Stimulated activated CD4-positive, alpha-beta T cell treated with anti-CD3 and anti-CD28 coated beads, Interleukin-1b, Interleukin-23, amount 100 ng/mL, for 1 hour (primary cell): ENCODE measurements at places on chromosomes 11 and 22.

- no peak for DNase-seq
These were observed 8.4 kb downstream of the SLC25A45 start for GRCh38 chr11:65373839-65374580.

DNA sequence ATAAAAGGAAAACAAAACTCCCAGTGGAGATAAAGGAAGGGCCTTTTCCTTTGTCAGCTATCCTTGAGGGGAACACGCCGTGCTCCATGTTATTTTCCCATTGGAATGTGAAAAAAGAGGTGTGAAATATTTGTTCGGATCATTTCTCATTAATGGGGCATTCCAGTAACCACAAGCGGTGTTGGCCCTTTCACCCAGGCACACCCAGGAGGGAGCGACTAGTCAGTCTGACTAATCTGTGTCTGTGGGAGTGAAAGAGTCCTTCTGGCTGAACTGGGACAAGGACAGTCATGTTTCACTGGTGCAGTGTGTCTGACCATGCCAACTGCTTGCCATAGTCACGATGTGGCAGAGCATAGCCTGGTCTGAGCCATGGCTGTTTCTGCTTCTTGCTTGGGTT lies 13.0 kb upstream of the MYEOV start:
- no peak for DNase-seq

DNA sequence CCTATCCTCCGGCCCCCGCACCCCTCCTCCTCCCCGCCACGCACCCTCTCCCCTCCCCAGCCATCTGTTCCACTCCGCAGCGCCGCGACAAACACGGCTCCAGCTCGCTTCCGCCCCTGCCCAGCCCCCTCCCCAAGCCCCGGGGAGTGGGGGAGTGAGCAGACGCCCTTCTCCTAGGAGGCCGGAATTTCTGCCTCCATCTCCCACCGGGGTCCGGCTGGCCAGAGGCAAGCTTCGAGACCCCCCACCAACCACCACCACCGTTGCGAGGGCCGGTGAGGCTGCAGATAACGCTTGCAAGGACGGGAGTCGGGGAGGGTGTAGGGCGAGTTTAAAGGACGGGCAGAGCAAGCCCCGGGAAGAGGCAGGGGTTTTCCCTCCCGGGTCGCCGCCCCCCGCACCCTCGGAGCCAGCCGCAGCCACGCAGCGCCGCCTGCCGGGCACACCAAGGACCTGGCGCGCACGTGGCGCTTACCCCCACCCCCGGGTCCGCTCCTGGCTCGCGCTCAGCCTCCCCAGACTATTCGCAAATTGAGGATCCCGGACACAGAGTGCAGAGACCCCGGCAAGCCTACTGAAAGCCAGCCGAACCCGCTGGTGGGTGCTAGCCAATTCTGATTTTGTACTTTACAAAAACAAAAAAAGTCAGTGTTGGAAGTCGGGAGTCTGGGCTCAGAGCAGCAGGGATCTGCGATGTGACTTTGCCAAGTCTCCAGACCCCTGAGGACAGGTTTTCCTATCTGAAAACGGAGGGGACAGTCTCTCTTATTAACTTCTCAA lies 22.6 kb downstream of the RTN4RL2 start:
- DNase-seq = peak; percentile 64

DNA sequence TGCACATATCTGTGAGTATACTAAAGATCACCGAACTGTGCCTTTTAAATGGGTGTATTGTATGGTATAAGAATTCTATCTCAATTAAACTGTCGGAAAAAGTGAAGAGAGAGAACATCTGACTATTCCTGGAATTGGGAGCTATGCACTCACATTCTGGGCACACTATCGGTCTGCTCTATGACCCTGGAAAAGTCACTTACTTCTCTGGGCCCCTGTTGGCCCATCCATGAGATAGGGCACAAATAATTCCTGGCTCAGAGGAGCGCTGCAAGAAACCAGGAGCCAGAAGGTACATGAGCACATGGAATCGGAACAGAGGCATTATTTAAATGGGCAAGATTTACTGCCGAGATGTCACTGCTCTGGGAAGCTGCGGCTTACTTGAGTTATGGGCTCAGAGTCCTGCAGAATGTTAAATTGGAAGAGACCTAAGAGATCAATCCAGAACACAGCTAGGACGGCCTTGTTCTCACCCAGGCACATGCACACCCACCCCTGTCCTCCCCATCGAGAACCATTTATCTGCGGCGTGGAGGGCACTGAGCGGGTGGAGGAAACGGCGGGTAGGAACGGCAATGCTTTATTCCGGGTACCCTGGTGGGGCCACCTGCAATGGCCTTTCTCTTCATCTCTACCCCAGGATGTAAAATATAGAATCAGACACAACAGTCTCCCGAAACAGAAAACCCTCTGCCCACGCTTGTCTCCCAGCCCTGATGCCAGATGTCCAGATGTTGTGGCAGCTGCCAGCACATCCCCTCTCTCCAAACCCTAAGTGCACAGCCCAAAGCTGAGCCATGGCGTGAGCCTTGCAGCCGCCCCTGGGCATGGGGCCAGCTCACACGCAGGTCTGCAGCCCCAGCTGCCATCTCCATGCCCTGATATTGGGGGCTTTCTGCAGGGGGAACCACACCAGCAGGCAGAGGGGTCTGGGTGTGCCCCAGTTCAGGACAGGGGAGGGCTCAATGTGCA lies 142.4 kb downstream of the DSCAML1 start:
- no peak for DNase-seq

- DNase-seq = no peak
These were observed 32.1 kb downstream of the APOL1 start for GRCh38 chr22:36285017-36285416.

- no peak for DNase-seq
These were observed 10.2 kb downstream of the PCNX3 start for GRCh38 chr11:65625628-65626342.

- DNase-seq = no peak
These were observed 42.1 kb upstream of the APLNR start for GRCh38 chr11:57279116-57279515.

GRCh38 chr11:90229791-90230190 lies 6.9 kb upstream of the CHORDC1 start:
- DNase-seq = no peak

DNA sequence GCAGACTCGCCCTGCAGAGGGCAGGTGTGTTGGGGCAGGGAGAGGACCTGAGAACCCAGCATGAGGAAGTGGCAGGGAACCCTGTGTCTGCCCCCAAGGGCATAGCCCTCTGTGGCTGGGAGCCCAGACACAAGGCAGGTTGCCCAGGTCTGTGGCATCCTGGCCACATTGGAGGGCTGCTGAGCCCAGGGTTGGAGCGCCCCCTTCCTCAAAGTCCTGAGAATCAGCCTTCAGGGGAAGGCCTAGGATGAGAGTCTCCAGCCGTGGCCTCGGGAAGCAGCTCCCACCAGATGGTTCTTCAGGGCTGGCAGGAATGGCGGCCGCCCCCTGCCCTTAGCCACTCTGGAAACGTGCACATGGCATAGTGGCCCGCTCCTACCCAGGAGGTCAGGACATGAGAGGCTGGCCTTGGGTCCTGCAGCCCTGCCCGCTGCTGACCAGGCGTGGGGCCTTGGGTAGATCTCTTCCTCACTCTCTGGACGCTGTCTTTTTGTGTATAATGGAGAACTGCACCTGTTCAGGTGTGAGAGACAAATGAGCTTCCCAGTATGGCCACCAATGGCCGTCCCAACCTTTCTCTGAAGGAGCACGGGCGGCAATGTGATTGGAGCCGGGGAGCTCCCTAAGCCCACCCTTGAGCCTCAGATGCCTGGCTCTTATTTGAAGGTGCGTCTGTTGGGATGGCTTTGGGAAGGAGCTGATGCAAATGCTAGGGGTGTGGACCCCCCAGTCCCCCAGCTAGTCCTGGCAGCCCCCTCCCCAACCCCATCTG lies 4.6 kb upstream of the CDC42BPG start:
- DNase-seq = no peak

- DNase-seq = no peak
These were observed 468.9 kb downstream of the LUZP2 start for GRCh38 chr11:24965748-24966147.

DNA sequence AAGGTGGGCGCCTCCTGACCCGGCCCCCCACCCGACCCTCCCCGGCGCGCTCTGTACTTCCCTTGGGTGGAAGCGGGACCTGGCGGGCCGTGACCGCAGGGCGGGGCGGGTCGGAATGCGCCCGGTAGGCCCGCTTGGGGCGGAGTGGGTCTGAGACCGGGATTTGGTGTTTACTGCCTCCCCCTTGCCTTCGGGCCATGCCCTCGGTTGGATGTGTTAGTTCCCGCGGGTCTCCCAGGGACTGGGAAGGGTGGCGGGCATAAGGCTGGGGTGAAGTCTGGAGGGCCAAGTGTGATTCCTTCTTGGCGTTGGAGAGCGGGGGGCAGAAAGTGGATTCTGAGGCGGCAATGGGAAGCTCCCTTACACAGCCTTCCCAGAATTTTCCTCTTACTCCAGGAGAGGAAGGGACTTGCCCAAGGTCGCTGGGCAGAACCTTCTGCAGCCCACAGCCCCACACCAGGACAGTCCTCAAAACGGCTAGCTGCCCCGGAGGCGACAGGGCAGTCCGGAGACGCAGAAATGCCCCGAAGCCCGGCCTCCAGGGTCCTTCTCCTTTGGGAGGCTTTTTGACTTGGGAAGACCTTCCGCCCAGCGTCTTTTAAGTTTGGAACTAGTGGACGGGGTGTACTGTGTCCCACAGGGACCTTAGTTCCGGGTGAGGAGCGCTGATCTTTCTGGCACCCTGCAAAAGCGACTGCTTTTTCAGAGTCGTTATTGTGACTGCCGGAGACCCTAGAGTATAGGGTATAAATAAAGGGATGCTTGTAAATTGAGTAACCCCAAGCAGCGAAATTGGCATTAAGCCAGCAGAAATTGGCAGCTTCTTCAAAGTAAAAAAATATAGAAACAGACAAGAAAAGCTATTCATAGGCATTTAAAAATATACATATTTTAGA lies 647 bp downstream of the SWAP70 start:
- peak; percentile 2 for DNase-seq

GRCh38 chr22:29152045-29152953 lies 53.4 kb upstream of the EMID1 start:
- no peak for DNase-seq

- DNase-seq = no peak
These were observed 94.8 kb upstream of the SORL1-AS1 start for GRCh38 chr11:121547574-121547973.

DNA sequence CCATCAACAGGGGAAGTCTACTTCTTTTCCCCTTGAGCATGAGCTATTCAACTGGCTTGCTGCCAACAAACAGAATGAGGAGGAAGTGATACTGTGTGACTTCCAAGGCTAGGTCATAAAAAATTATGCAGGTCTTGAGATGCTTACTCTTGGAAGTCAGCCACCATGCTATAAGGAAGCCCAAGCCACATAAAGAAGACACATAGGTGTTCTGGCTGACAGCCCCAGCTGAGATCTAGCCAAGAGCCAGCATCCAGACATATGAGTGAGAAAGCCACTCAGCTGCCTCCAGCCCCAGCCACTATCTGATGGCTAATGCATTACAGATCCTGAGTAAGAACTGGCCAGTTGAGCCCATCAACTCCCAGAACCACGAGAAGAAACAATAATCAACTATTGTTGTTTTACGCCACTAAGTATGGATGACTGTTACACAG lies 31.0 kb upstream of the PPP2R1B start:
- DNase-seq = no peak

- no peak for DNase-seq
These were observed 110.3 kb upstream of the PITPNB start for GRCh38 chr22:28029201-28029948.

GRCh38 chr22:46295277-46295971 lies 1.2 kb upstream of the GTSE1 start:
- DNase-seq = no peak

- DNase-seq = peak; percentile 67
These were observed 585 bp downstream of the PI4KA start for GRCh38 chr22:20857838-20858614.

DNA sequence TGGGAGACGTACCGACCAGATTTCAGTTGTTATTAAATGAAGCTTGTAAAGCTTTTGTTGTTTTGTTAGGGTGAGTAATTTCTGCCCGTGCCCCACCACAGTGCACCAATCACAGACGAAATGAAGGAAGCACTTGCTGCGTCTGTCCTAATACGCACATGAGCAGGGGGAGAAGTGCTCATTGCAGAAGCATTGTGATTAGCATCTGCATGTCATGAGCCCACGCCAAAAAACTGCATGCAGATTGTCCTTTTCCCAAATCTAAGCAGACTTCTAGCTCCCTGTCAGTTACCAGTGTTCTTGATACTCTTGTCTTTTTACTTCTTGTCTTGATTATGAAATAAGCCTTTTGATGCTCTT lies 15.5 kb downstream of the RBX1 start:
- DNase-seq = no peak

- DNase-seq = no peak
These were observed 3.2 kb upstream of the EMID1 start for GRCh38 chr22:29202212-29203192.

- no peak for DNase-seq
These were observed 1402.6 kb upstream of the TENM4 start for GRCh38 chr11:80843266-80843974.

GRCh38 chr11:66022401-66023185 lies 3.7 kb downstream of the CATSPER1 start:
- DNase-seq = peak; percentile 41

DNA sequence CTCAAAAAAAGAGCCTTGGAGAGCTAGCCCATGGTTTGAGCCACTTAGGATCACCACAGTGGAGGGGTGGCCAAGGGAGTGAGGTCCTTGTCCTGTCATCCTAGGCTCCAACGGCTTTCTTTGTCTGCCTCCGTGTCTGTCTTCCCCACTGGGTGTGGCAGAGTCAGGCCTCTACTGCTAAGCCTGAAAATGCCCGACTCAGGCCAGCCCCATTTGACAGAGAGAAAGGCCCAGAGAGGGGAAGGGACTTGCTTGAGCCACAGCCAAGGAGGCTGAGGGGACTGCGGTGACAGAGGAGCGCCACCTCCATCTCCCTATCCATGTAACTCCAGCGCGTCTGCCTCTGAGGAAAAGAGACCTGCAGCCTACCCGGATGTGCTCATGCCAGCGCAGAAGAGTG lies 27.8 kb upstream of the CD82 start:
- no peak for DNase-seq

GRCh38 chr22:28231441-28231840 lies 312.4 kb upstream of the PITPNB start:
- DNase-seq = no peak
